Neuronal stem cell (in vitro differentiated cells): ENCODE measurements at places on chromosomes 3 and 15.

DNA sequence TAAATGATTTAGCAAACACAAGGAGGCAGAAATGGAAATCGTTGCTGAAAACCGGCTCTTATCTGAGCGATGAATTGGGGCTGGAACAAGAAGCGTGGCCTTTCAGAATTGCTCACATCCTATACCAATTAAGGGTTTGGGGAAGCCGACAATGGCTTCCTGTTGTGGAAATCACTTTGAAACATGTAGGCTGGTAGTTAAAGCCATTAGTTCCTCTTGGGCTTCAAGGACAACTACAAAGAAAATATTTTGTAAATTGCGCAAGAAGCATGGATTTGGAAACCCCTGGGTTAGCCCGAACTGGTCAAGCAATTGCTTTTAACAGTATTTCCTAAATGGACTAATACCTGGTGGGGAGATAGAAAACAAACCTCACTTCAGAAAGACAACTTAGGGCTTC, 182.4 kb downstream of the ADAMTS9 start:
- DNase-seq, result no peak

- DNase-seq, result no peak
Observed at GRCh38 chr15:65058394-65059368, 9.1 kb downstream of the RASL12 start.

DNA sequence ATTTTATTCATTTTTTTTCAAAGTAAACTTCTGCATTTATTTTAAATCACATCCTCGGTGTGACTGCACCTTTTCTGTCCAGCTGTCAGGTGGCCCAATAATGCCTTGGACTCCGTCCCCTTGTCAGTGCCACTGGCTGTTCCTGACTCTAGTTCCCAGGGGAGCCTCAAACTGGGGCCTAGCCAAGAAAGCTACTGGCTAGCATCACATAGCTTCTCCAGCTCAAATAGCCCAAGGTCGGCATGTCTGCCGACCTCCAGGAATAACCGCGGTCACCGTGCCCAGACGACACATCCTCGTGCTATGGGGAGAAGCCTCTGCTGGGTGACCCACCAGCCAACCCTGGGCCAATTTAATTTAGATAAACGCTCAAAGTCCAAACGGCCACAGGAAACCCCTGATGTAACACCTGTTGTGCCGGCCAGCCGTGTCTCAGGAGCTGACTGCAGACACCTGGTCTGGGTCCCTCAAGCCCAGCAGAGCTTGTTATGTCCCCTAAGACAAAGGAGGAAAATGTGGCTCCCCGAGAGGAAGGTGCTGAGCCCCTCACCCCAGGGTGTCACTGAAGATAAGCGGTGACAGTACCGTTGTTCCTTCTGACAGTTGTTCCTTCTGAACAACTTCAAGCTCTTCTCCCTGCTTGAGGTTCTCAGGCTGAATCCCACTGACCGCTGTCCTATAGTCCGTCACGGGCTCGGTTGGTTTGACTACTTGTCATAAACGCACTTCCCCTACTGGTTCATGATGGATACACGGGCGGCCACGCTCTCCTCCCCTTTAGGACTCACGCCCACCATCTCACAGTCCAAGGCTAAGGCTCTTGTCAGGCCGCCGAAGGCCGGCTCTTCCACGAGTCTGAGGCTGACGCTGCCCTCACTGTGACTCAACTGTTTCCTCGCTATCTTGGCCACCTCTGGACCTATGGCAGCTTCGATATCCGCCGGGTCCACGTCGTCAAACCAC, 126.2 kb downstream of the KLF13 start:
- DNase-seq, result no peak

- no peak for DNase-seq
Observed at GRCh38 chr15:90818251-90819210, 49.9 kb upstream of the FURIN start.

DNA sequence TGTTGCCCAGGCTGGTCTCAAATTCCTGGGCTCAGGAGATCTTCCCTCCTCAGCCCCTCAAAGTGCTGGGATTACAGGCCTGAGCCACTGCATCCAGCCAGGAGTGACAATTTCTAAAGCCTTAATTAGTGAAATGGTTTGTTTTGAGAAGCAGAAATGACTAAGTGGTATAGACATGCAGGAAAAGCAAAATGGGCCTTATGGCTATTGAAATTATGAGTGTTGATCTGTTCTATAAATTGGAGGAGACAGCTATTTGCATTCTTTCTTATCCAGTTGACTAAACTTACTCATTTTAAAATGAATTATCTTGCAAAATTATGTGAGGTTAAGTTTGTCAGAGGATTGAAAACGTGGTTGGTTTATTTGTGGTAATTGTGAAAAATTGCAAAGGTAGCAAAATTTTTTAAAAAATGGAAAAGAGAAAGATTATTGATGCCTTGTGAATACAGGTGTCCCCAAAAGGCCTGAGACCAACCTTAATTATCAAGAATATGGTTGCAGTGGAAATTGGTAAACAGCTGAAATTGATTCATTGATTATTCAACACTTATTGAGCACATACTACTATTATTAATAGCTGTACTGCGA, 7.9 kb downstream of the RAP2B start:
- DNase-seq, result no peak

GRCh38 chr3:173785004-173785403, 387.5 kb downstream of the NLGN1 start:
- DNase-seq, result no peak

DNA sequence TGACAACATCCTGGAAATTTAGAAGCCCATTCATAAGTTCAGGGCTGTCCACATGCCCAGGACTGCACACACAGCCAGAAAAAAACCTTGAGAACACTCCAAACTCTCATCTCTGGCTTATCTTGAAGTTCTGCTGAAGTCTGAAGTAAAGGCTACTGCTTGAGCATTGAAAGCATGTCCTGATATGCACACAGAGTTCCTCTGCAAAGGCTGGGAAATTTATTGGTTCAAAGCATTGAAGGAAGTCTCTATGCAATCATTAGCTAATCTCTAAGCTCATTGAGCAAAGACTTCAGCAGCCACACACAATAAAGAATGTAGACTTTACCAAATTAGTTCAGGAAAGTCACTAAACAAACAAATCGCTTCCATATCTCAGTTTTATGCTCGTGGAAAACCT, 162.0 kb upstream of the STT3B start:
- DNase-seq, result no peak

DNA sequence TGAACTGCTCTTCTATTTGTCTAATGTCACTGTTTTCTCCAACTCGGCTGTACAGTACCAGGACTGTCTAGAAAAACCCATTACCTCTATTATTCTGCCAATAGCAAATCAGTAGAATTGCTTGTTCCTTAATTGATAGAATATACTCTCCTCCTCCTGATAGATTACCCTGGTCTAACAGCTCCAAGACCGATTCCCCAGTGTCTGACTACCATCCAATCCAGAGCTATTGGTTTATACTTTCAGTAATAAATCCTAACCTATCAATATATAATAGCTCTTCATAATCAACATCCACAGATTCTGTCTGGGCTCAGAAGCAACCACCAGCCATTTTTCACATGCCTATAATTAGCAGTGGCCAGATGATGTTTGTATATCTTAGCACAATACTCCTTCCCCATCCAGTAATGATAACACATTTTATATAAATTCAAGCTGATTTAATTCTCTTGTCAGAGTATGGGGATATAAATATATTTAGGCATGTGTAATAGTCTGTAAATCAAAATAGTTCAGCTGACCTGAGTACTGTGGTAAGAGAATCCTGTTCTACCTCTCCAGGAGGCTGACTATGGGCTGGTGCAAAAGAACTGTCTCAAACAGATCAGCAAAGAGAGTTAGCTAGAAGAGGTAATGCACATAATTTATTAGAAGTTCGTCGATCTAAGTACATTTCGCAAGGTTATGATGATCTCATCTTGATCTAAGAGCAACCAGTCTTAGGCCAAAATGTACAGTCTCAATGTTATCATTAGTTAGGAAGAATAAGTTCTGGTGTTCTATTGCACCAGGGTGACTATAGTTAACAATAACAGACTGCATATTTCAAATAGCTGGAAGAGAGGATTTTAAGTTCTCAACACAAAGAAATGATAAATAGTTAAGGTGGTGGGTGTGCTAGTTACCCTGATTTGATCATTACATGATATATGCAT, 193.4 kb downstream of the SHOX2 start:
- DNase-seq, result no peak

DNA sequence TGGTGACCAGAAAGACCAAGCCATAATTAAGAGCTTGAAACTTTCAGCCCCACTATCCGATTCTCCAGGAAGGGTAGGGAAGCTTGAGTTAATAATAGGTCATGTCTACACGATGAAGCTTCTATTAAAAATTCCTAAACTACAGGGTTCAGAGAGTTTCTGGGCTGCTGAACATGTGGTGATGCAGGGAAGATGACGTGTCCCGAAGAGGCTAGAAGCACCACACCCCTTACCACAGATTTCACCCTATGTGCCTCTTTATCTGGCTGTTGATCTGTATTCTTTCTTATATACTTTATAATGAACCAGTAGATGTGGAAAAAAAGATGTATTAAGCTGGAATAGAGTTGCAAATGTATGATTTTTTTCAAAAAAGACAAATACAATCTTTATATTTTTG, 473.4 kb downstream of the NLGN1 start:
- no peak for DNase-seq

DNA sequence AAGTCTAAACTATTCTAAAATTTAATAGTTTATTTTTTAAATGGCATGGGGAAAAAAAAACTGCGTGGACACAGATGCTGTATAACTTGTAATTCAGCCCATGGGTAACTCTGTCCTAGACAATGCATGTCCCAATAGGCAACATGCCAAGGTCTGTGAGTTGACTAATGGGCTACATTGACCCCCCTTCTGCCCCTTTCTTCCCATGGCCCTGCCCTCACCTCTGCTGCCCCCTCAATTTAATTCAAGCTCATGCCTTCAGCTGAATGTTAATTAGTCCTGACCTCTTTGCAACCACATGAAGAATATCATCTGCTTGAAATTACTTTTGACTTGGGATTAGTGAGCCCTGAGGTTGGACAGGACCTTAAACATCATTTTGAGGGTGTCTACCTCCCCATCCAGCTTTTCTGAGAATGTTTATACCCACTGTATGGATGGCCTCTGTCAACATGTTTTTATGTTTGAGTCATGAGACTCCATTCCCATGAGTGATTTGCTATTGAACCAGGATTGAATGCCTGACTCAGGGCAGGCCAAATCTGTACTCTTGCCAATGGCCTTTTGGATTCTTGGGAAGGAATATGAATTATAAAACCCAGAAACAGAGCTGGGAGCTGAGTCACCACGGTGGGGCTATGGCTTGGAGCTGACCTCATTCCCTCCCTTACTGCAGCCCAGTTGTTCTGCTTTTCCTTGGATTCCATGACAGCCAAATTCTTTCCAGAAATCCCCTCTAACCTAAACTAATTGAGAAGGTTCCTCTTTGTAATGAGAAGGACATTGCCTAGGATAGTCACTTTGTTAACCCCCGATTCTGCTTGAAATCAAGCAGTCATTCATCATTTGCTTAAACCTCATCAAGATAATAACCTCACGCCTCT, 33.5 kb upstream of the PDE8A start:
- DNase-seq, result no peak

DNA sequence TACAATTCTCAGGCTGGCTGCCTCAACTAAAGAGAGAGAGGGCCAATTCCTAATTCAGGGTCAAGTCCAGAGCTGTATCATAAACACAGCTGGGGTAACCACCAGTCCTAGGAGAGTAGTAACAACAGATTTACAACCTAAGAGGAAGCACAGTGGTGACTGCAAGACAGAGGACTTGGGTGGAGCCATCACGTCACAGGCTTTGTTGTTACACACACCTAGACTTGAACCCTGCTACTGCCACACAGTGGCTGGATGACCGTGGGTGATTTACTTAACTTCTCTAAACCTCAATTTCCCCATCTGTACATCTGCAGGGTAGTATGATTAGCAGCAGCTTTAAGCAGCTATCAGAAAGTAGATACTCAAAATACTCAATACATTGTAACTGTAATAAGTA, 78.6 kb downstream of the MYLK start:
- DNase-seq, result no peak

- DNase-seq, result no peak
Observed at GRCh38 chr15:38217788-38218609, 34.6 kb upstream of the SPRED1 start.

- no peak for DNase-seq
Observed at GRCh38 chr3:65479990-65480389, 558.7 kb downstream of the MAGI1 start.

- DNase-seq, result no peak
Observed at GRCh38 chr15:74193299-74193718, 9.3 kb downstream of the STRA6 start.

DNA sequence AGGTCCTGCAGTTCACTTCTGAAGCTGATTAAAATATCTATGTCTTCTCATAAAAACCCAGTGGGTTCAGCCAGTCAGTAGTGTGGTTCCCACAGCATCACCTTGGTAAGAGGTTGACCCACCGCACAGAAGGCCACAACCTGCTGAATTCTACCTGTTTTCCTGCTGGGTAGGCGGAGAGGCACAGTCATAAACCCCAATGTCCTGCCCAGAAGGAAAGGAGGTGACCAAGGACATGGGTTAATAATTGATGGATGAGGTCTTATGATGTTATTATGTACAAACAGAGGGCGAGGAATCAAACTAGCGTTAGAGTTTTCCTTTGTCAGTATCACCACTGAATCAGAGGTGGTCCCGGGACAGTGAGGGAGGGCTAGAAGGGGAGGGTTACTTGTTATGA, 27.8 kb downstream of the CA12 start:
- DNase-seq, result no peak

GRCh38 chr3:17894434-17895060, 152.1 kb upstream of the TBC1D5 start:
- peak; percentile 54 for DNase-seq

DNA sequence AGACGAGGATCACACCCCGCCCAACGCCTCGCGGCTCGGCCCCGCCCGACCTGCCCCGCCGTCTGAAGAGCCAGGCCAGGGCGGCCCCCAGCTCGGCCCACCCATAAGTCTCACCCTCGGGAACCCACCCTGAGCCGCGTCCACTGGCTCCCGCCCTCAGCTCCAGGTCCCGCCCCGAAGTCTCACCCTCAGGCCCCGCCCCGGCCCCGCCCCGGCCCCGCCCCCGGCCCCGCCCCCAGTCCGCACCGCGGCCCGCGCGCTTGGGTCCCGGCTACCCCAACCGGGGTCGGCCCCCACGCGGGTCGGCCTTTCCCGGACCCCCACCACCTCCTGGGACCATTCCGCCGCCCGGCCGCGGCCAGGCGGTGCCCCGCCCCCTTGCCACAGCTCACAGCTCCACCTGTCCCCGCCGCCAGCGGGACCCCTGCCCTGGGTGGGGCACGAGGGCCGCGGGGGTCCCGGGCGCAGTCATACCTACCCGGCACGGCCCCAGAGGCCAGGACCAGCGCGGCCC, 489 bp downstream of the CSPG5 start:
- peak; percentile 48 for DNase-seq

- no peak for DNase-seq
Observed at GRCh38 chr15:70596354-70597055, 166.9 kb downstream of the UACA start.

DNA sequence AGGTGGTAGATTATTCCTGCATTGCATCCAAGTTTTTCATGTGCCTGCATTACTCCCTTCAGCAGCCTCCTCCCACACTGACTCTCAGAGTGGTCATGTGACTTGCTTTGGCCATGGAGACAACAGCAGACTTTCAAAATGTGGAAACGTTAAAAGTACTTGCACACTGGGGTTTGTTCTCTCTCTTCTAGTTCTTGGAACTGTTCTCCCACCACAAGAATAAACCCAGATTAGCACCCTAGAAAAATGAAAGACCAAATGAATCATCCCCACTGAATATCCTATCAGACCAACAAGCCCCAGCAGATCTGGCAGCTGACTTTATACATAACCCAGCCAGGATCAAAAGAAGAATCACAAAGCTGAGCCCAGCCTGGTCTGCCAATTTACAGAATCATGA, 398.5 kb downstream of the VPS13C start:
- DNase-seq, result no peak

- no peak for DNase-seq
Observed at GRCh38 chr3:64361962-64362735, 136.9 kb upstream of the PRICKLE2 start.
